ENCODE measurements at places on chromosomes 3 and 15. TPM values are rescaled to one million over a fixed set of nuclear protein-coding genes. Genes with fewer than 3 reads are reported as not detected.

CRYBG3 gene
- 8.9 TPM for polyA plus RNA-seq

PDZRN3 gene
- 40.7 TPM for polyA plus RNA-seq

CFAP92 gene
- polyA plus RNA-seq, result 0.78 TPM

- DNase-seq, result no peak
Measured at GRCh38 chr3:16945330-16945729, 60.6 kb downstream of the PLCL2 start.

Data from large intestine (tissue), 12 donors.